A549 (cell line): ENCODE measurements at places on chromosomes 16 and 17. TPM values are rescaled to one million over a fixed set of nuclear protein-coding genes. Genes with fewer than 3 reads are reported as not detected.

TMEM235 gene
- not detected in 3 replicates for polyA plus RNA-seq

POLR3K gene
- 45.6 to 51.8 TPM (median 47.6 TPM) in 3 replicates for polyA plus RNA-seq

HBA1 gene
- 0.51 to 1.3 TPM (median 0.58 TPM) in 3 replicates for polyA plus RNA-seq

CCL4 gene
- polyA plus RNA-seq, result not detected in 3 replicates

SLC35G6 gene
- not detected in 3 replicates for polyA plus RNA-seq

OTOP3 gene
- polyA plus RNA-seq, result not detected in 3 replicates

PALB2 gene
- polyA plus RNA-seq, result 11.9 to 15.0 TPM (median 13.9 TPM) in 3 replicates

CPSF4L gene
- not detected in 3 replicates for polyA plus RNA-seq

PIRT gene
- polyA plus RNA-seq, result not detected in 3 replicates

C1QBP gene
- polyA plus RNA-seq, result 527 to 609 TPM (median 557 TPM) in 3 replicates

C16orf46 gene
- 0.37 to 0.83 TPM (median 0.69 TPM) in 3 replicates for polyA plus RNA-seq

ICAM2 gene
- not detected in 3 replicates for polyA plus RNA-seq

C16orf89 gene
- polyA plus RNA-seq, result not detected in 3 replicates

CDYL2 gene
- 0.03 to 0.07 TPM (median 0.05 TPM) in 3 replicates for polyA plus RNA-seq

NPLOC4 gene
- polyA plus RNA-seq, result 91.1 to 98.5 TPM (median 92.2 TPM) in 3 replicates

HCRT gene
- polyA plus RNA-seq, result 0.18 TPM in 1 of 3 replicates, not detected in the others
